Stomach (tissue), 19 donors: ENCODE measurements at places on chromosomes 5 and 9. TPM values are rescaled to one million over a fixed set of nuclear protein-coding genes. Genes with fewer than 3 reads are reported as not detected.

- peak; percentile 9 for DNase-seq
Measured at GRCh38 chr5:102670224-102670836, 84.8 kb upstream of the PAM start.

The TICAM2 gene
- total RNA-seq, result 2.4 TPM

GRCh38 chr5:79850941-79851340, 140.1 kb downstream of the MTX3 start:
- DNase-seq, result no peak

The LPAR1 gene
- total RNA-seq, result 16.1 TPM

The SLC6A18 gene
- total RNA-seq, result not detected

The ADCY2 gene
- total RNA-seq, result 2.6 TPM

The ZNF618 gene
- 19.8 TPM for total RNA-seq

The PCDHB6 gene
- total RNA-seq, result under 0.01 TPM

GRCh38 chr5:150242251-150242894, 47.2 kb downstream of the CAMK2A start:
- DNase-seq, result no peak

- peak; percentile 47 for DNase-seq
Measured at GRCh38 chr5:160047423-160047822, 38.5 kb downstream of the TTC1 start.
